ENCODE measurements at places on chromosomes 2 and 18. TPM values are rescaled to one million over a fixed set of nuclear protein-coding genes. Genes with fewer than 3 reads are reported as not detected.

DNA sequence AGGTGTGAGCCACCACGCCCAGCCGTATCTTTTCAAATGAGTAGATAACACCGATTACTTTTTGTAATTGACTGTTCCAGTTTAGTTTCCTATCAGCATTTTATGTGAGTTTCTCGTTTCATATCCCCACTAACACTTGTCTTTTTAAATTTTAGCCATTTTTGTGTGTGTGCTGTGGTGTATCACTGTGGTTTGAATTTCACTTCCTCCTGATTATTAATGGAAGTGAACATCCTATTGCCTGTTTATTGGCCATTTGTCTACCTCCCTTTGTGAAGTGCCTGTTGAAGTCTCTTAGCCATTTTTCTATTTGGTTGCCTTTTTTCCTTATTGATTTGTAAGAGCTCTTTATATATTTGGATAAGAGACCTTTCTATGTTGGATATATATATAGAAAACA lies 91.7 kb upstream of the STON1 start:
- no peak for DNase-seq
- H3K27me3 ChIP-seq: peaks cover 3% of the 10 kb centered on the region
- peaks cover 10% of the 10 kb centered on the region for H3K4me1 ChIP-seq
- H3K27ac ChIP-seq: no peak overlapping the region
- no peaks in the 10 kb centered on the region for H3K36me3 ChIP-seq

GRCh38 chr2:146587291-146587713 lies 1257.5 kb upstream of the ACVR2A start:
- H3K27ac ChIP-seq: no peak overlapping the region
- no peaks in the 10 kb centered on the region for H3K36me3 ChIP-seq
- no peaks in the 10 kb centered on the region for H3K4me1 ChIP-seq
- no peak for DNase-seq
- no peak overlapping the region for H3K4me3 ChIP-seq
- no peaks in the 10 kb centered on the region for H3K27me3 ChIP-seq

- no peak overlapping the region for H3K27ac ChIP-seq
- no peaks in the 10 kb centered on the region for H3K4me1 ChIP-seq
- no peaks in the 10 kb centered on the region for H3K27me3 ChIP-seq
These were observed 802.0 kb downstream of the DCC start for GRCh38 chr18:53142005-53142404.

DNA sequence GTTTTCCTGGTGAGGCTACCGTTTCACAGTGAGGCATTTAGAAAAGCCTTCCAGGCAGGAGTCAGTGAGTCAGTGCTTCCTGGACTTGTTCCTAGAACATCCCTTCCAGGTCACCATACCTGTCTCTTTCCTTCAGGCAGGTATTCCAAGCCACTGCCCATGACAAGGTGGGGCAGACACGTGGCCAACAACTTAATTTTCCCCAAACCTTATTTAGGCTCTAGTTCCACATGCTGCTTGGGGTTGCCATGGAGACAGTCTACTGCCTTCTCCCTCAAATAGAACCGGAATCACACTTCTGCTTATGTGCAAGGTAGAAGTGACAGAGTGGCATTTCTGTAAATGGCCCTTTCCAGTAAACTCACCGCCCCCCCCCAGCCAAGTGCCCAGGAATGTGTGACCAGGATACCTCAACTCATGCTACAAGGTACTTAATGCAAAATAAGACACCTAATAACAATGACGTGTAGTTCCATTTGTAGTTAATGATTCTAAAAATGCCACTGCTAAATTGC lies 258.3 kb downstream of the PRKCE start:
- peaks cover 2% of the 10 kb centered on the region for H3K4me1 ChIP-seq
- no peaks in the 10 kb centered on the region for H3K36me3 ChIP-seq
- no peak overlapping the region for H3K4me3 ChIP-seq
- no peaks in the 10 kb centered on the region for H3K27me3 ChIP-seq
- no peak for DNase-seq

DNA sequence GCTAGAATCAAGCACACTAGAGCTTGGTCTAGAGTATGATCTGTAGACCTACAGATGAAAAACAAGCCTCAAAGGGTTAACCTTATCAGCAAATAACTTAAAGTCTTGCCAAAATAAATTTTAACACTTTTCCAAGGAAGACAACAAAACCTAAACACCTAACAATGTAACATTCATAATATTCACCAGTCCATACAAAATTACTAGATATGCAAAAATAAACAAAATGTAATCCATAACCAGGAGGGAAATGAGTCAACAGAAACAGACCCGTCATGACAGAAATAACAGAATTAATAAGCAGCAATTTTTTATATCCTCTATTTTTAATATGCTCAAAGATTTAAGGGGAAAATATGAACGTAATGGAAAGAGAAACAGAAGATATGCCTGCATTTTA lies 36.1 kb downstream of the TRAK2 start:
- H3K27me3 ChIP-seq: no peaks in the 10 kb centered on the region
- H3K4me1 ChIP-seq: peaks cover 17% of the 10 kb centered on the region
- H3K27ac ChIP-seq: no peak overlapping the region
- no peak for DNase-seq
- no peak overlapping the region for H3K4me3 ChIP-seq

GRCh38 chr2:236573066-236573929 lies 3.7 kb downstream of the ACKR3 start:
- H3K4me3 ChIP-seq: no peak overlapping the region
- H3K4me1 ChIP-seq: peaks cover 22% of the 10 kb centered on the region
- peaks cover 3% of the 10 kb centered on the region for H3K36me3 ChIP-seq
- H3K27me3 ChIP-seq: no peaks in the 10 kb centered on the region
- no peak for DNase-seq
- H3K27ac ChIP-seq: no peak overlapping the region

- H3K4me1 ChIP-seq: no peaks in the 10 kb centered on the region
- H3K27ac ChIP-seq: no peak overlapping the region
- no peaks in the 10 kb centered on the region for H3K27me3 ChIP-seq
- H3K4me3 ChIP-seq: no peak overlapping the region
These were observed 15.4 kb downstream of the ZNF24 start for GRCh38 chr18:35328868-35329267.

- DNase-seq: no peak
- H3K36me3 ChIP-seq: no peaks in the 10 kb centered on the region
- H3K27ac ChIP-seq: no peak overlapping the region
- peaks cover 51% of the 10 kb centered on the region for H3K27me3 ChIP-seq
These were observed 96.2 kb downstream of the KLHL29 start for GRCh38 chr2:23480957-23481797.

DNA sequence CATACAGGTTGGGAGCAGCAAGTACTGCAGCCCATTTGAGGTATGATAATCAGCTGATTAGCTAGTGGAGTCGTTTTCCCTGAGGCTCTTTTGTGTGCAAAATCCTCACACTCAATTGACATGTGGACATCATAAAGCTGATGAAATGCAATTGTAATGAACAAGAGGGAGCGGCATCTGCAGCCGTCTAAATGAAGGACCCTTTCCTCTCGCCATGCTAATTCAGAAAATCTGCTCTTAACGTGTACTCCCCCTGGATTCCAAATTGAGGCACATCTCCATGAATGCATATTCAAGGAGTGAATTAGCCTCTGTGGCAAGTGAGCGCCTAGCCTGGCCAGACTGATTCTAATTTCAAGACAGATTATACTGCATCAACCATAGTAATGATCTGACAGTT lies 260.9 kb upstream of the ATP5MC3 start:
- H3K27me3 ChIP-seq: peaks cover 2% of the 10 kb centered on the region
- no peak overlapping the region for H3K27ac ChIP-seq
- no peak for DNase-seq
- no peak overlapping the region for H3K4me3 ChIP-seq

GRCh38 chr2:164764474-164764873 lies 77.1 kb downstream of the COBLL1 start:
- H3K27me3 ChIP-seq: no peaks in the 10 kb centered on the region
- no peaks in the 10 kb centered on the region for H3K4me1 ChIP-seq
- H3K4me3 ChIP-seq: no peak overlapping the region
- H3K27ac ChIP-seq: no peak overlapping the region

Gene EVX2
- not detected for total RNA-seq

All from activated CD8-positive, alpha-beta T cell treated with anti-CD3 and anti-CD28 coated beads, Interleukin-2, amount 10 ng/mL, durations not matched to agents 7 days and 5 days (primary cell).